NCI-H2081 treated with DMSO at 0.1 percent for 48 hours (cell line): ENCODE measurements at places on chromosomes 7 and 10.

DNA sequence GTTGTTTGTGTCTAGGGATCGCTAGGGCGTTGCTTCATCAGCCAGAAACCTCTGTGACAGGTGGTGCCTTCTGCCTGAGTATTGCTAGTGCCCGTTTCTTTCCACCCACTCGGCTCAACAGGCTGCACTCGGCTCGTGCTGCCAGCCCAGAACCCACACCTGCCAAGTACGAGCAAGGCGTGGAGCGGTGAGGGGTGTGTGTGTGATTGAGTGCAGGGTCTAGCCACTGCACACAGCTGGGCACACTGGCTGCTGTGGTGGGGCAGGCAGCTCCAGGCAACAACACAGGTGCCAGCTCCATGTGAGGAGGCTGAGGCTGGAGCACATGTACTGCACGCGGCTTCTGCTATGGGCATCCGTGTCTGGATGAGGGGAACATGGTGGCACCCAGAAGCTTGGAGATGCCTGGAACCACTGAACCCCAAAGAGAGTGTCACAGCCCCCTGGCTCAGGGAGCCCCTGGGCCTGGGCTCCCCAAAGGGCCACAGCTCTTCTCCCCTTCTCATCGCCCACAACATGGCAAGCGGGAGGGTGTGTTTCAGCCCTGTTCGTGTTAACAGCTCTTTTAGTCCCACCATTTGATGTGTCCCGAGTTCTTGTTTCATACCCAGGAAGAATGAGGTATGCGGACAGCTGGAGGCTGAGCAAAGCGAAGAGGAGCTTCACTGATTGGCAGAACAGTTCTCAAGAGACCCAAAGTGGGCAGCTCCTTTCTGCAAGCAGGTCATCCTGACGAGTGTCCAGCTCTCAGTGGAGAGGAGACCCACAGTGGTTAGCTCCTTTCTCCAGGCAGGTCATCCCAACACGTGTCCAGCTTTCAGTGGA lies 78.1 kb downstream of the HDAC9 start:
- DNase-seq, result no peak

- no peak for DNase-seq
These were observed 599.0 kb upstream of the TPK1 start for GRCh38 chr7:145434811-145435210.

DNA sequence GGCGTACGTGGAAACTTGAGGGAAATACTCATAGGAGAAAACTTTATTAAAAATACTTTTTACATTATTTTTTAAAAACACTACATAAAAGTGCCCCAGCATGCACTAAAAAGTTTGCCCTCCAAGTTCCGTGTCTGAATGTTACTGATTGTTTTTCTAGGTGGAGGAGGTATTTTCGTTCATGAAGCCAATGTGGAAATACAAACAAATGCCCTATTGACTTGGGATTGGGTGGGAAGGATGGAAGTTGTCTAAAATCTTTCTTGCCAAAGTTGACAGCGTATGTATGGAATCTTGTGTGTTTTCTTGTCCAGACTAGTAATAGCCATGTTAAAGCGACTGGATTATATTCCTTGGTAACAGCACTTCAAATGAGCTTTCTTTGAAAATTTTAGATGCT lies 1.2 kb downstream of the PROSER2 start:
- DNase-seq, result no peak

GRCh38 chr7:157547102-157547501 lies 210.3 kb downstream of the DNAJB6 start:
- no peak for DNase-seq

DNA sequence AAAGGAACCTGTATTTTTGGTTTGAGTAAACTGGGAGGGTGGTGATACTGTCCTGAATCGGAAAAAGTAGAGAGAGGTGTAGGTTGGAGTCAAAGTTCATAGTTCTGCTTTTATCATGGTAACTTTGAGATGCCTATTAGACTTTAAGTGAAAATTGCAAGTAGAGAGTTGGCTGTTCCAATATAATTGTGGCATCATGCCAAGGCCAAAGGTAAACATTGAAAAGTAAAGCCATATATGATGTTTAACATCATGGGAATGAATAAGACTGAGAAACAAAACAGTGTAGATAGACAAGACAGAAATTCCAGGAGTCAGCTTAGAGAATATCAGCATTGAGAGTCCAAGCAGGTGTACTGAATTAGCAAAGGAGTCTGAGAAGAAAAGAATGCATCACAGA lies 570.9 kb downstream of the HTR7 start:
- no peak for DNase-seq

DNA sequence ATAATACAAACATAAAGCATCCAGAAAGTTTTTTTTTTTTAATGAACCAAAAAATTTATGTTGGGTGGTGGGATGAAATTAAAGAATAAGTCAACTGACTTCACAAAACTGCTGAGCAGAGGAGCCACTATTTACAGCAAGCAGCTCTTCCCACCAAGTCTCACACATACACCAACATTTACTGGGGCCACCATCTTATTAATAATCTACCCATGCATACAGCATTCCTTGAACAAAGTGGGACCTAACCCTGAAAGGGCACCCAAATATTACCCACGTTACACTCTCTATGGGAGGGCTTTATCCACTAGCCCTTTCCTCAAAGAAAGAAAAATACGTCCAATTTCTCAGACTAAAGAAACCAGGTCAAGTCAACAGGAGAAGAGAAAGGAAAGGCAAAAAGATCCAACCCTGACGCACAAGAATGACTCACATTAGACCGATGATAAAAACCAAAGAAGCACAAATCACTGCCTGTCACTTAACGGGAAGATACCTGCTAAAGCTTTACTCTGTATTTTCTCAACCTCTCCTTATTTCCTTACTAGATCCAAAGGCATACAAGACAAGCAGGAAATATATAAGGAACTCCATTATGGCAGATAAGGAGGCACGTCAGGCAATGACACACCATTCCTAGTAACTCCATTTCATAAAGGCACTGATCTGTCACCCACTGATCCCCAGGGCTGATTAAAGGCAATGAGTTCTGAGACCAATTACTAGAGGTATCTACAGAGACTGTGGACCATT lies 141.8 kb upstream of the ASAH2 start:
- no peak for DNase-seq

- no peak for DNase-seq
These were observed 123.9 kb upstream of the PPIF start for GRCh38 chr10:79223091-79224048.

GRCh38 chr10:25713894-25714240 lies 220.2 kb upstream of the MYO3A start:
- DNase-seq, result no peak

GRCh38 chr7:103101543-103101942 lies 26.6 kb downstream of the ARMC10 start:
- no peak for DNase-seq

DNA sequence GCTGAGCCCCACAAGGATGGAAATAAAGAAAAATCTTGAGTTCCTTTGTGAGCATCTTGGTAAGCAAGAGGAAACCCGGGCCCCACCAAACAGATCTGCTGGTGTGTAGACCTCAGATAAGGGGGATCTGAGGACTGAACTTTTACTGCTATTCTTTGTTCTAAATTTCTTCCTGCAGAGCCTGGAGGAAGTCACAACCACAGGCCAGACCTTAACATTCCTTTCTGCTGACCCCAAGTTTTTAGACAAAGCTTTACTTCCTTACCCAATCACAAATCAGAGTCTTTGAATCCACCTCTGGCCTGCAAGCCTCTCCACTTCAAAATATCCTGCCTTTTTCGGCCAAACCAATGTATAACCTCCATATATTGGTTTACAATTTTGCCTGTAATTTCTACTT lies 352.6 kb upstream of the AUTS2 start:
- no peak for DNase-seq

DNA sequence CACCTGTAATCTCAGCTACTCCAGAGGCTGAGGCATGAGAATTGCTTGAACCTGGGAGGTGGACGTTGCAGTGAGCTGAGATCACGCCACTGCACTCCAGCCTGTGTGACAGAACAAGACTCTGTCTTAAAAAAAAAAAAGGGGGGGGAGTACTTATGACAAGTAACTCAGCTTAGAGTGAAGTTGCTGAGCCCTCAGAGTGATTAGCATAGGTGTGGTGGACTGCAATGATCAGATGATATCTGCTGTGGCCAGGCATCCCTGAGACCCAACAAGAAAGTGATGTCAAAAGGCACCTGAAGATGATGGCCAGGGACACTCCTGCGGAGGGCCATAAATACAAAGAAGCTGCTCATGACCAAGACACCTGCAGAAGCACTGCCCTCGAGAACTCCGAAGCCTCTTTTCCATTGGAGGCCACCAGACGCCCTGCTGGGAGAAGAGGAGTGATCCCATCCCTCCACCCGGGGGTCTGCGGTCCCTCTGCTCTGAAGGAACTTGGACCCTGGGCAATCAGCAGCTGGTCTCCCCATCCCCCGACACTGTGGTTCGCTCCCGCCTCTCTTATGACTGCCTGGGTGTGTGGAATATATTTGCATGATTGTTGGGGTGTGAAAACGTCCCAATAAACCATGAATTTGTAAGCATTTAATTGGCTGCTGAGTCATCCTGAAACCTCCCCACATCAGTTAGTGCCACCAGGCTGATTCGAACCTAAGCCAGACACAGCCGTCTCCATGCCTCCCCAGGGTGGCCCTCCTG lies 46.0 kb downstream of the RASGEF1A start:
- no peak for DNase-seq

- no peak for DNase-seq
These were observed 66.0 kb upstream of the SHH start for GRCh38 chr7:155878250-155878649.

GRCh38 chr7:7581531-7582179 lies 15.0 kb downstream of the MIOS start:
- DNase-seq, result no peak

DNA sequence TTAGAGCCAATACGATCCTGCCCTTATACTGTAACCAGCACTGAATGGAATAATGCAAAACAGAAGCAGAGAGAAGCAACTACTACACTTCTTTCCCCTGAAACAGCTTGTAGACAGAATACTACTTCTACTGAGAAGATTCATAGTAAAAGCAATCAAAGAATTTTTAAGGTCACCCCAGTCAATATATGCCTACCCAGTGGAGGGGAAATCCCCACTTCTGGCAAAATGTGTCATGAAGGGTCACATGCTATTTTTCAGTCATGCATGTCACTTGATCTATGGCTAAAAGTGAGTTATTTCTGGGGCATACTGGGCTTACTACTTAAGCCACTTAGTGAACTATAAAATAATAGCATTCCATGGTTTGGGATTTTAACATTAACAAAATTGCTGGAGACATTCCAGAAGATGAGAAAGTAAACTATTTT lies 25.6 kb downstream of the IRF5 start:
- DNase-seq, result no peak

GRCh38 chr7:2017481-2017891 lies 215.3 kb downstream of the MAD1L1 start:
- no peak for DNase-seq

GRCh38 chr10:105538874-105539273 lies 897.8 kb downstream of the SORCS3 start:
- no peak for DNase-seq

DNA sequence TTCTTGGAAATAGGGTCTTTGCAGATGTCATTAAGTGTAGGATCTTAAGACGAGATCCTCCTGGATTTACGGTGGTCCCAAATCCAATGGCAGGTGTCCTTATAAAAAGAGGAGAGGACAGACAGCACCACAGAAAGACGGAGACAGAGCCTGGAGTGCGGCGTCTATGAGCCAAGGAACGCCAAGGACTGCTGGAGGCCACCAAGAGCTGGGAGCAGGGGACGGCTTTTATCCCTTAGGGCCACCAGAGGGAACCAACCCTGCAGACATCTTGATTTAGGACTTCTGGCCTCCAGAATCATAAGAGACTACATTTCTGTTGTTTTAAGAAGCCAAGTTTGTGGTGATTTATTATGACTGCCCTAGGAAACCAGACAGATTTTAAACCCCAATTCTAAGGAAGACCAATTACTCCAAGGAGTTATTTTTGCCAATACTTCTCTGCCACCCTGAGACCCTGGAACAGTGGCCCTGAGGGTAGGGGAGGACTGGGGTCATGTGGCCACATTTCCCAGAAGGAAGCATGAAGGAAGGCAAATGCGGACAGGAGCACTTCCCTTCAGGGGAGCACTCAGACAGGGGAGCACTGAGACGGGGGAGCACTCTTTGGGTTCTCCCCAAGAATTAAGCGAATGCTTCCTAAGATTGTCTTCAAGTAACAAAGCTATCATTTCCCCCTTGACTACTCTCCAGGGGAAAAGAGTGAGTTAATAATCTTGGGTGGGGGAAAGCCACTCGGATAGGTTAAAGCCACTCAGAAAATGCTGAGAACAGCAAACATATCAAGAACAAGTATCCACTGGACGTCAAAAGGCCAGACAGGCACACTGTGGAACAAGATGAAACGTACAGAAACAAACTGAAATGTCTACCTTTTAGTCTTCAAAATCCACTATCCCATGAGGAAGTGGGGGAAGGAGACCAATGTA lies 67.5 kb downstream of the CHST15 start:
- DNase-seq, result no peak

GRCh38 chr10:64468219-64468618 lies 947.0 kb downstream of the REEP3 start:
- no peak for DNase-seq

DNA sequence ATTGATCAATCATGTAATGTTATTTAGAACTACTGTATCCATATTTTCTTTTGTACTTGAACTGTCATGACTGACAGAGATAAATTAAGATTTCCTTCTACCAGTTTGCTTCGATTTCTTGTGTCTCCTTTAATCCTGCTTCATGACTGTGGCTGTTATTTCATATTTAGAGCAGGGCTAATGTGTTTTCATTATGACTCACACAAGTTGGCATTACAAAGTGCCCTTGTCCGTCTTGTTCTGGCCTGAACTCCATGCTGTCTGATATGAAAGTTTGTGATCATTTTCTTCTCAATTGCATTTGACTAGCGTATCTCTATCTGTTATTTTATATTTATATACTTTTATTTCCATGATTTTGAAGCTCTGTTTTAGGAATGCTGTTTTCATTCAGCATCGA lies 344.1 kb upstream of the PRKCQ start:
- DNase-seq, result no peak

GRCh38 chr10:112875476-112876267 lies 74.4 kb upstream of the TCF7L2 start:
- no peak for DNase-seq

DNA sequence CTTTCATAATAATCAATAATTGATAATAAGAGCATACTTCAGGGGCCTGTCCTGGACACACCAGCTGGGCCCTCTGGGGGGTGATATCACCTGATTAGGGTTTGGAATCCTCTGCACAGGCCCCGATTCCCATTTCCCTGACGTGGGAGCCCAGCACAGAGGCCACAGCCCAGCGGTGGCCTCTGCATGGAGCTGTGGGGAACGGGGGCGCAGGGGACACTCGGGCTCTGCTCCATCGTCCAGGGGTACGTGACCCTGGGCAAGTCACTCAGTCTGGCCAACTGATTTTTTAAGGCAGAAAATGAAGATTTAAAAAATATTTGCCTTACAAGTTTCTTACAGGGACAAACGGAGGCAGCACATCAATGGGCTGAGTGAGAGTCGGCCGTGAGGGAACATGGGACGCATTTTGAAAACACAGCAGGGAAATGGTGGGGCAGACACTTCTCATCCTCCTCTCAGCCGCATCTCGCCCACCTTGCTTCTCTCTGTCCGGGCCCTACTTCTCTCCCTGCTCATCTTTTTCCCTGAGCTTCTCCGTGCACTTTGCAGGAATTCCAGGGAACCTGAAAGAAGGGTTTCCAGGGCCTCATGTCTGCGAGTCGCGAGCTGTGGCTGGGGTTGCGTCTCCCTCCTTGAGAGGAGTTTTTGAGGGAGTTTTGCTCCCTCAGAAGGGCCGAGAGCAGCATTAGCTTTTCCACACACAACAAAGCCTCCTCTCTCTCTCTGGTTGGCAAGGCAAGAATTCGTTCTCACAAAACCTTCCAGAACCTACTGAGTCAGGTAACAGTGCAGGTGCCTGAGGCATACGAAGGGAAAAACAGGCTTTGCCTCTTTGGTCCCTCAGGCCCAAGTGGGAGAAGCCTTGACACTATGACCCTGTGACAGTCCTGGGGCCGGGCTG lies 312.0 kb downstream of the WDR37 start:
- DNase-seq, result no peak
